Small intestine (tissue), 16 donors: ENCODE measurements at places on chromosomes 5 and 9. TPM values are rescaled to one million over a fixed set of nuclear protein-coding genes. Genes with fewer than 3 reads are reported as not detected.

GRCh38 chr9:113921396-113921925, 45.4 kb downstream of the ZNF618 start:
- peaks cover 6% of the 10 kb centered on the region for H3K4me1 ChIP-seq
- H3K36me3 ChIP-seq: peaks cover 7% of the 10 kb centered on the region
- H3K27ac ChIP-seq: no peak overlapping the region
- H3K4me3 ChIP-seq: no peak overlapping the region

C5orf46 gene
- polyA plus RNA-seq: not detected

- no peaks in the 10 kb centered on the region for H3K4me1 ChIP-seq
- no peak overlapping the region for H3K4me3 ChIP-seq
- no peak for DNase-seq
- H3K27me3 ChIP-seq: no peaks in the 10 kb centered on the region
- H3K36me3 ChIP-seq: no peaks in the 10 kb centered on the region
Measured at GRCh38 chr5:133363807-133364587, 248.3 kb downstream of the FSTL4 start.

NAIP gene
- 2.4 TPM for polyA plus RNA-seq

DNA sequence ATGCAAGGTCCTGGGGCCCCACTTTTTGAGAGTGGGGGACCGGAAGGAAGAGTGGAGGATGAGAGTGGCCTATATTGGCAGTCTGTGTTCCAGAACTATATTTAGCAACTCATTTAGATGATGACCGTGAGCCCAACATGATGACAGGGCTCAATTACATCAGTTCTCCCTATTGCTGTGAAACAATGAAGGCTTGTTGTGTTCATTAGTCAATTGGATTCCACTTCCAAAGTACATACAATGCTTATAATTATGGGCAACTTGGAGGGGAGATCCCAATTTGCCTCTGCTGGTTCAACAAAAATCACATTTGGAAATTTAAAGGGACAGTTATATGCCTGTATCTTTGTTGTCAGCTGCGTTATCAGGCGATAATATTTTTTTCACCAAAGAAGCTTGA, 91.1 kb downstream of the TARS1 start:
- no peak for DNase-seq
- H3K36me3 ChIP-seq: no peaks in the 10 kb centered on the region
- no peak overlapping the region for H3K4me3 ChIP-seq
- no peaks in the 10 kb centered on the region for H3K4me1 ChIP-seq

- no peaks in the 10 kb centered on the region for H3K4me1 ChIP-seq
- no peak overlapping the region for H3K4me3 ChIP-seq
- no peak overlapping the region for H3K27ac ChIP-seq
Measured at GRCh38 chr5:112372543-112372942, 46.5 kb downstream of the EPB41L4A start.

DNA sequence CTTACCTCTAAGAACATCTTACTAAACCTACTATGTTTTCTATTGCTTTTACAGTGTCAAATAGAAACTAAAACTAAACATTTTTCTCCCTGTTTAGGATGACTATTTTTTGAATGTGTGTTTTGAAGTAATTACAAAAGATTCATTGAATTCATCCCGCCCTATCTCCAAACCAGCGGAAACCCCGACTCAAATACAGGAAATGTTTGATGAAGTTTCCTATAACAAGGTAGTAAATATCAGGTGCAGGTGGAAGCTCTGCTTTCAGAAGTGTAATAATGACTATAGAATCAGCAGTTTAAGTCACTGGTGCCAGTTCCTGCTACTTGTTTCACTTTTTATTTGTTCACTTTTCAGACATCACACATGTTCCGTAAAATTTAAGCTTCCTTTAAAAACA, 20.0 kb downstream of the ERAP2 start:
- no peaks in the 10 kb centered on the region for H3K27me3 ChIP-seq
- no peaks in the 10 kb centered on the region for H3K4me1 ChIP-seq
- H3K36me3 ChIP-seq: peaks cover 25% of the 10 kb centered on the region
- no peak overlapping the region for H3K27ac ChIP-seq
- DNase-seq: no peak
- H3K4me3 ChIP-seq: no peak overlapping the region

MLANA gene
- not detected for polyA plus RNA-seq

ARL14EPL gene
- not detected for polyA plus RNA-seq

DNA sequence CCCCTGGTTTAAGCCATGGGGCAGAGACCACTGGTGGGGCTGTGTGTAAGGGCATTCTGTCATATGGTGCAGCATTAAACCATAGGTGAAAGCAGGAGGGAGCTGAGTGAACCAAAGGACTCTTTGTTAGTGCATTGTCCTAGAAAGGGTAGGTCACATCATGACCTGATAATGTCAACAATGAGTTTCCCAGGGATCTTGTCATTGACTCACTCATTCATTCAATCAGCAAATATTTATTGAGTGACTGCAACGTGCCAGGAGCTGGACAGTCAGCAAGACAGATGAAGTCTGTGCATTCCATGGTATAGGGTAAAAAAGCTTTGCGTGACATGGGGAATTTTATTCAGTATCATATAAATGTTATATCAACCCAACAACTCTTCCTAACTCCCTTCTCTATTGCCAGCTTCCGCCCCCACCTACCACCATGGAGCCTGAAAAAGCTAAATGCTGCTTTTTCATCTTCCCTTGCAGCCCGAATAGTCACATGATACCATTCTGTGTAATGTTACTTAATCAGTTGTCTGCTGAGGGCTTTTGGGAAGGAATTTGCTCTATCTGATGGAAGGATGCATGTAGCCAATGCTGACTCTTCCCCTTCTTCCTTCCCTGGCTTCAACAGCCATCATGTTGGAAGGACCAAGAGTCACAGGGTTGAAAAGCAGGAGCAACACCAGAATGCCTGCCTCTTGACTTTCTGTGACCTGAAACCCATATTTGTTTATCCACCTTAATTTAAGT, 11.5 kb upstream of the OTULINL start:
- no peaks in the 10 kb centered on the region for H3K27me3 ChIP-seq
- no peak overlapping the region for H3K27ac ChIP-seq
- no peaks in the 10 kb centered on the region for H3K4me1 ChIP-seq
- no peaks in the 10 kb centered on the region for H3K36me3 ChIP-seq
- no peak overlapping the region for H3K4me3 ChIP-seq

DNA sequence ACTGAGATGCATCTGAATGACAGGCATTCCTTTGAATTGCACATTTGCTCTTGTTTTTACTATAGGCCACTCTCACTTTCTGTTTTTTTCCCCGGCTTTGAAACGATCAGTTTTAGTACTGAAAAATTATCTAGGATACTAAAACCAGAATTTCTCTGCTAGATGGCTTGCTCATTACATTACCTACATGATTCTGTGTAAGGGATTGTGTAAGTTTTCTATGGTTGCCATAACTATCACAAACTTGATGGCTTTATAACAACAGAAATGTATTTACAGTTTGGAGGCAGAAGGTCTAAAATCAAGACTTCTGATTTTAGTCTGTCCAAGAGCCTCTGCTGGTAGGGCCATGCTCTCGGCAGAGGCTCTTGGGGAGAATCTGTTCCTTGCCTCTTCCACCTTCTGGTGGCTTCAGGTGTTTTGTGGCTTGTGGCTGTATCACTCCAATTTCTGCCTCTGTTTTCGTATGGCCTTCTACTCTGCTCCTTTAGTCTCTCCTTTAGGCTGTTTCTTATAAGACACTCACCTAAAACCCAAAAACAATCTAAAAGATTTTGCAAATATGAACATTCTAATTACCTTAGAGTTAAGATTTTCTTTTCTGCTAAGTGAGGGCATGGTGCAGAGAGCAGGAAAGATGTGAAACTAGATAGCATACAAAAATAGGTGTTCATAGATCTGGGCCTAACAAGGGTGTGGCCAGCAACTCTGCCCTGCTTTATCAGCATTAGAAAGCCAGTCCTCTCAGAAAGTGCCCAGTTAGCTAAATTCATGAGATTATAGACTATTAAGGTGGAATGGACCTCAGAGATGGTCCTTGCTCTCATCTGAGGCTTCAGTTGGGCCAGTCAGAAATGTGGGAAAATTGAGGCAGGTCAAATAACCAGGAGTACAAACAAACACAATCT, 93.3 kb upstream of the CDKN2B start:
- H3K27ac ChIP-seq: peak overlapping the region; percentile 77
- H3K4me3 ChIP-seq: no peak overlapping the region
- DNase-seq: peak; percentile 50
- H3K4me1 ChIP-seq: peaks cover 59% of the 10 kb centered on the region

KIF24 gene
- polyA plus RNA-seq: 2.1 TPM

GRCh38 chr5:149162401-149163084, 21.2 kb downstream of the ABLIM3 start:
- no peaks in the 10 kb centered on the region for H3K4me1 ChIP-seq
- H3K36me3 ChIP-seq: no peaks in the 10 kb centered on the region
- H3K27me3 ChIP-seq: no peaks in the 10 kb centered on the region
- no peak for DNase-seq
- no peak overlapping the region for H3K4me3 ChIP-seq

GRCh38 chr9:93112116-93112863, 16.3 kb downstream of the CARD19 start:
- no peak overlapping the region for H3K4me3 ChIP-seq
- peaks cover 14% of the 10 kb centered on the region for H3K36me3 ChIP-seq
- DNase-seq: no peak
- H3K27me3 ChIP-seq: no peaks in the 10 kb centered on the region

DNA sequence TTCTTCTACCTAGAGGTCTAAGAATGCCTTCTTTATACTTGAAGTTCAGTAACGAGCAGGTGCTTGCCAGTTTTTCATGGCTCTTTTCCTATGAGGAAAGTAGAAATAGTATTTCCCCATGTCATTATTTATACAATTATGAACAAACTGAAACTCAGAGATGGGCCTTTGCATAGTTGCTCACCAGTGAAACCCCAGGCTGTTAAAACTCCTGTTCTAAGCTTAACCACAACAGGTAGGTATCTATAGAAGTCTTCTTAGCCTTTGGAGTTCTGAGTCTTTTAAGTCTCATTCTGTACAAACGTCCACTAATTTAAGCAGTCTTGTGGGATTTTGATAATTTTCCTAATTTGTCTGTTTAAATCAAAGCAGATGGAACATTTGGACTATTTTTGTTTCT, 90.1 kb downstream of the STARD4 start:
- no peak for DNase-seq
- H3K27ac ChIP-seq: no peak overlapping the region
- H3K4me3 ChIP-seq: no peak overlapping the region
- no peaks in the 10 kb centered on the region for H3K36me3 ChIP-seq
- H3K4me1 ChIP-seq: no peaks in the 10 kb centered on the region
- no peaks in the 10 kb centered on the region for H3K27me3 ChIP-seq

QRFP gene
- 0.37 TPM for polyA plus RNA-seq

POU5F2 gene
- polyA plus RNA-seq: under 0.01 TPM
